ENCODE measurements at places on chromosomes 5 and 9. TPM values are rescaled to one million over a fixed set of nuclear protein-coding genes. Genes with fewer than 3 reads are reported as not detected.

LYSMD3 gene
- 8.1 TPM for total RNA-seq

GPR151 gene
- not detected for total RNA-seq

NACC2 gene
- total RNA-seq, result 69.2 TPM

DNA sequence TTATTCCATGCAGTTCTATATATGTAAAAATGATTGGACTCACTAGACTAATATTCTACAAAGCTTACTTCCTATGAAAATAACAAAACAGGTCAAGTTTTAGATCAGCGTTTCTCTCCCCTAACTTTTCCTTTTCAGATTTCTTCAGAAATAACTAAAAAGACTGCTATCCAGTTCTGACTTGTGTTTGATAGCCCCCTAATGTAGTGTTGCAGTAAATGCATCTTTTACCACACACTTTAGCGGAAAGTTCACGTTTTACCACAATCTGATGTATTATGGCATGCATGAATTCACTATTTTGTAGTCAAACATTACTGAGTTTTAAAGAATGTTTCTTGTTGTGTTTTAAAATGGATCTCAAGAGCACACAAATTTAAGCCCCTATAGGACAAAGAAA is 292.7 kb downstream of the RAB3C start:
- no peak for DNase-seq

FAM219A gene
- 2.3 TPM for total RNA-seq

DNA sequence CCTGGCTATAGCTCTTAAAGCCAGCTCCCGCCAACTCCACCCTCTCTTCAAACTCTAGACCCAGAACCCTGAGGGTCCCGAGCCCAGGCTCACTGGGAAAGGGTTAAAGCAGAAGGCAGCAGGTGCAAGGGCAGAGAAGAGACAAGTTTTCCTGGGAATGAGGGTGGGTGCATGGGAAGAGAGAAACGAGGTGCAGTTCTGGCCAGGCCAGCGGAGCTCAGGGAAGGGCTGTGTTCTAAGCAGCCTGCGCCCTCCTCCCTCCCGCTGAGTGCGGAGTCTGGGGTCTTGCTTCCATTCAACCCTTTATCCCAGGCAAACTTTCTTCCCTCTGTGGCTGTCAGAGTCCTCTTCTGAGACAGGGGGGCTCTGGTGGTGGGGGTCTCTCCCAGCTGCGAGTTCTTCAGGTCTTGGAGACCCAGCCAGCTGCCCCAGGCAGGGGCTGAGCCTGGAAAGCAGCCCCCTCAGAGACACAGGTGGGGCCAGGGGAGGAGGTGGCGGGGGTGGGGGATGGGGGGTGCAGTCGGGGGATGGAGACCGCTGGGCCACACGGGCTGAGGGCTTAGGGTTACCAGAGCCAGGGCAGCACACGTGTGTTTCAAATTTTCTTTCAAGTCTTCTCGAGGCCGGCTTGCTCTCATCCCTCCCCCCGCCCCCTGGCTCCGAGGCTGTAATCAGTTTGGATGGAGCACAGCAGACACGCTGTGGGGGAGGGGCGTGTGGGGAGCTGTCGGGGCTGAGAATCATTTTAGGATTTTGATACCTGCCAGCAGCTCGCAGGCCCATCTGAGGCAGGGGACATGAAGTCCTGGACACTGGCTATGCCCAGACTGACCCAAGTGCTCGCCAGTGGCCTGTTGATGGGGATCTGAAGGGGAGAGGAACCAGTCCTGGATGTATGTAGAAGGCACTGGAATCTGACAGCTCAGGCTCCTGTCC is 169.6 kb upstream of the SMIM23 start:
- DNase-seq, result no peak

GRCh38 chr5:89289604-89290003 is 406.6 kb upstream of the MEF2C start:
- no peak for DNase-seq

DNA sequence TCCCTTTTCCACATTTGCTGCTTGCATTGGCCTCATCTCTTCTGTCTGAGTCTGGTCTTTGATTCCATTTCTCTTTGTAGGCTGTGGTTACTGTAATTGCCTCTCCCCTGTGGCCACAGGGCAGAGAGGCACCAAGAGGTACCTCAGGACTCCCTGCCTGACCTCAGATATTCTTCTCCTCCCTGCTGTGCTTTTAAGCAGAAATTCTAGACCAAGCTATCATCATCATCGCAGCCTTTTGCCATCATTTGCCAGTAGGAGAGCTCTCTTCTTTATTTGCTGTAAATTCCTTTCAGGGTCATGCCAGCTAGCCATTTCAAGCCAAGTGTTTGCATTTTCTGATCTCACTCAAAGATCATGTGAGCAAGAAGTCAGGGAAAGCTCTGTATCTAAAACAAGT is 369.6 kb downstream of the ICE1 start:
- no peak for DNase-seq

DNA sequence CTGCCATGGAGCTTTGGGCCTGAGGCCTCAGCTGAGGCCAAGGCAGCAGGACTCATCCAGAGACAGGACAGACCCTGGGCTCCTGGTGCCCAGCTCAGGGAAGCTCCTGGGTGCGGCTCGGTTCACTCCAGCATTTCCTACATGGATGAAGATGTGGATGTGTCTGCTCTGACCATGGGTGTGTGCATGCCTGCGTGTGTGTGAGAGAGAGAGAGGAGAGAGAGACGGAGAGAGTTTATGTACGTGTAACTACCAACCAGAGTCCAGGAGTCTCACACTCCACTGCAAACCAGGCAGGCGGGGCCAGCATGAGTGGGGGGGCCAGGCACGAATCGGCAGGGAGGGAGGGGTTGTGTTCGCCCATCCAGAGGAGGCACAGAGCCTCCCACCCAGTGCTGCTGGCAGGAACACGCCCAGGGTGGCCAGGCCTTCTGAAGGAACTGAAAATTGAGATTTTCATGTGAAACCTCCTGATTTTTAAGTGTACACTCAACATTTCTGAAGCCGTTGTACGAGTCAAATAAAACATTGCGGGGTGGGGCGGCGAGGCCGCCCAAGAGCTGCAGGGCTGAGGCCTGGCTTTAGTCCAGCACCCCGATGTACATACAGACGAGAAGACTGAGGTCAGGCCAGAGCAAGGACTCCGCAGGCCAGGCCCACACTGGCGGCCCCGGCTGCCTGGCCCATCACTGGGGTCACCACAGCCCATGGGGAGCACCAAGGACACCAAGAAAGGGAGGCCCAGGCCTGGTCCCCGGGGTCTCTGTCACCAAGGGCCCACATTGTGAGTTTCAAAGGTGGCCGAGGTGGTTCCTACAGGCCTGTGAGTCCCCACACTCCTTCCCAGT is 88.7 kb downstream of the ADAMTS2 start:
- no peak for DNase-seq

DNA sequence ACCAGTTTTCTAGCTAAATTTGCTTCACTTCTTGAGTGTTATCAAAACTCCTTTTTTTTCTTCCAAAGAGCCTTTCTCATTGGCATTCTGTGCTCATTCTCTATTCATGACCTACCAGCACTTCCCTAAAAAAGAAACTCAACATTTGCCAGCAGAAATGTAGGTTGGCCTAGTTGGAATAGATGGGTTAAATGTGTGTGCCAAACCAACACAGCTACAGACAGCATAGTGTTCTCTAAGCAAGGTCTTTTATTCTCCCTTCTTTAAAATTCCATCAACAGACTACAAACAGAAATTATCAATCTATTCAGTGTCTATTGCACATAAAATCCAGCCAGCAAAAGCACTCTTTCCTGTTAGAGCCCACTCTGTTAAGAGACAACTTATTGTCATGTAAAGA is 255.8 kb upstream of the PUM3 start:
- DNase-seq, result no peak

GRCh38 chr5:38639377-38640358 is 83.2 kb upstream of the LIFR start:
- DNase-seq, result peak; percentile 66

DNA sequence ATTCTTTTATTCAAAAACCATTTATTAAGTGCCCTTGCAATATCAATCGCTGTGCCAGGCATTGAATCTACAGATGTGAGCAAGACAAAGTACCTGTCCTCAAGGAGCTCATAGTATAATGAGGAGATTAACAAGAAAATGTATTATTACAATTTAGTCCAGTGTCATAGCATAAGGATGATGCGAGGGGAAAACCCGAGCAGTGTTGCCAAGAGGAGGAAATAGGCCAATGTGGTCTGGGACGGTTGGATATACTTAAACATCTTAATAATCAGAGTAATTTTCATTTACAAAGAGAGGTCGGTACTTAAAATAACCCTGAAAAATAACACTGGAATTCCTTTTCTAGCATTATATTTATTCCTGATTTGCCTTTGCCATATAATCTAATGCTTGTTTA is 18.5 kb downstream of the CD274 start:
- no peak for DNase-seq

DNA sequence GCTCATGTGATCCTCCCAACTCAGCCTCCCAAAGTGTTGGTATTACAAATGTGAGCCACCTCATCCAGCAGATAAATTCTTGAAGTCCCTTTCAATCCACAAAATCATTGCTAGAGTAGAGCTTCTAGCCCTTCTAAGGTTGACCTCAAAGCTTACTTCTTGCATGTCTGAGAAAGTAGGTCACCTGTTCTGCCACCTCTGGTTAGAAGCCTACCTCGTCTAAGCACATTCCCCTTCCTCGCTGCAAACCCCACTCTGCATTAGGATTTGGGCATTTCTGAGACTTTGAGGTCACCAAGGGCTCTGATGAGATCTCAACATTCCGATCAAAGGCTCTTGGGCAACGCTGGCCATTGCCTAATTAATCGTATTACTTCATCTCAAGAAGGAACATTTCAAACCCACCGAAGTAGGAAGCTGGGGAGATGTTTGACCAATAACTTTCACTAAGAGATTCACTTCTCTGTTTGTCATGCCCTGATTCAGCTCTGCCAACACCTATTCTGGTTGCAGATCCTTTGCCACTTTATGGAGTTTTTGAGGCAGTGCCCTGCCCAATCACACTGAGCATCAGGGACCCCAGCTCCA is 8.6 kb downstream of the ADAM19 start:
- no peak for DNase-seq

DNA sequence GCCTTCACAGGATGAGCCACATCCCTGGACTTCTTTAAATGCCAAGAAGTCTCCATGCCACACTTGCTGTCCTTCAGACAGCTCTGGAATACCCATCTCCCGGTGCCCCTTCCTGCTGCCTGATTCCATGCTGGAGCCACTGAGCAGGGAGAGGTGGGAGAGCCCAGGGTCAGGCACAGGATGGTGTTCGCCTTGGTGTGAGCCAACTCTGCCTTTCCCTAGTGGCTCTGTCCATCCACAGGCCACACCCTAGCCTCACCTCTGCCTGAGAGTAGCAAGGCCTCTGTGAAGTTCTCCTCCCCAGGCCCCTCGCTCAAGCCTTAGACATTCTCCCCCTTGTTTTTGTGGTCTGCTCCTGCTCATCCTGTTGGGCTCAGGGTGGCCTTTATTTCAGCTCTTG is 54.2 kb upstream of the ANGPTL2 start:
- DNase-seq, result no peak

- no peak for DNase-seq
Measured at GRCh38 chr9:134170532-134171315, 6.4 kb upstream of the RNU6ATAC start.

- no peak for DNase-seq
Measured at GRCh38 chr5:33848554-33848953, 43.2 kb downstream of the ADAMTS12 start.

DNA sequence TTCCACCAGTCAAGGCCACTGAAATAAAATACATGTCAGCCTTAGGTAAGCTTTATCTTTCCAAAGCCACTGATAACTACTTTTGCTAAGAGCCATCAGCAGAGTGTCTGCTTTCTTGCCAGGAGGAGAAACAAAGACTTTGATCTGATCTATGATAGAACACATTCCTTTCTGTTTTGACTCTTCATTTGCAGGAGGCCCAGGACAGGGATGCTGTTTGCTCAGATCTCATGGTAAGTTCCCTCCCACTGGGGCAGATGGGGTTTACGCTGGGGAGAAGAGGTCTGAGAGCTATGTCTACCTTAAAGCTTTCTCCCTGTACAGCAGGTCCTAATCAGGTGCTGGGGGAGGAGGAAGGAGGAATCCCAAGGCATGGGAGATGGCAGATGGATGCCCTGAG is 497.6 kb downstream of the NTRK2 start:
- DNase-seq, result no peak

GABRB2 gene
- total RNA-seq, result 0.73 TPM

DNA sequence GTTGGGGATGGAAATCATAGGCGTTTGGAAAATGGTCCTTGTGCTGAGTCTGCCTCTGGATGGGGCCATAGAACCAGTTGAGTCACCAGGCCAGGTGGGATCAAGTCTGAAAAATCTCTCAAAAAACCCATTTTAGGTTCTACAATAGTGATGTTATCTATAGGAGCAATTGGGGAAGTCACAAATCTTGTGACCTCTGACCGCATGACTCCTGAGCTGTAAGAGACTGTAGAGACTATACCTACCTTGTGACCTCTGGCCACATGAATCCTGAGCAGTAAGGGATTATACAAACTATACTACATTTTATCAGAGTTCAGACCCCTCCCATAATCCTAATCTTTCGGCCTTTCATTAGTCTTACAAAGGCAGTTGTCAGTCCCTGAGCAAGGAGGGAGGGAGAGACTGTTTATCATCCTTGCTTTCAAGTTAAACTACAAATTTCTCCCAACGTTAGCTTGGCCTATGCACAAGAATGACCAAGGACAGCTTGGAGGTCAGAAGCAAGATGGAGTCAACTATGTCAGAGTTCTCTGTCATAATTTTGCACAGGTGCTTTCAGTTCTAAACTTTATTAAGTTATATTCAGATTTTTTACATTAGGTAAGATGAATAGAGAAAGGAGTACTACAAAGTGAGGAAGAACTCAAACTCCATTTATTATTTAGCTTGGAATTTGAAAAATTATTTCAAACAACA is 11.5 kb upstream of the JMY start:
- DNase-seq, result no peak

DNA sequence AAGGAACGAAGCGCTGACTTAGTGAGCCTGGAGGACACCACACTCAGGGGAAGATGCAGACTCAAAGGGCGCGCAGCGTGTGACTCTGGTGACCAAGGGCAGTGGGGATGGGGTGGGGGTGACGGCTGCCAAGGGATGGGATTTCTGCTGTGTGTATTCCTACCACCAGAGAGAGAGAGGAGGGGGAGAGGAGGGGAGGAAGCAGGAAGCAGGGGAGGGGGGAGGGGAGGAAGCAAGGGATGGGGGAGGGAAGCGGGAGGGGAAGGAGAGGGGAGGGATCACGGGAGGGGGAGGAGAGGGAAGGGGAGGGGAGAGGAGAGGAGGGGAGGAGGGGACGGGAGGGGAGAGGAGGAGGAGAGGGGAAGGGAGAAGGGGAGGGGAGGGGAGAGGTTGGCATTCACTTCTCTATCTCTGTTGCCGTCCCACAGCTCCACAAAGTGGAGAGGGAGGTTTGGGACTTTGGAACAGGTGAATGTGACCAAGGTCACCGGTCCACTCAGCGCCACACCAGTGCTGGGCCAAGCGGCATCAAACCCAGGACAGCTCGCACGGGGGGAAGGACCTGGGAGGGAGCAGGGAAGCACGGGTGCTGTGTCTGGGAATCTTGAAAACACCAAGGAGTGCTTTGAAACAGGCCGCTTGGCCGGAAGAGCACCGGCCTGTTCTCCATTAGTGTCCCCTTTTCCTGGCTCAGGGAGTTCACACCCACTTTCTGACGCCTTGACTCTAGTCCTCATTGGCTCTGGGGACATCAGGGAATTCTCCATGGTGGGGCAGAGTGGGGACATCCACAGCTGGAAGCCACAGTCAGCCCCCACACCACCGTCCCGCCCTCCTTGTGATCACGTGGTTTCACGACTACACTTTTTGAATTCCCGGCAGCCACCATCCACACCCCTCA is 77.4 kb downstream of the VAV2 start:
- DNase-seq, result peak; percentile 52

Measured in stomach (tissue), 19 donors.